ENCODE measurements at places on chromosomes 6 and 20. TPM values are rescaled to one million over a fixed set of nuclear protein-coding genes. Genes with fewer than 3 reads are reported as not detected.

The TMEM244 gene
- not detected for total RNA-seq

The MATN4 gene
- total RNA-seq, result 0.19 TPM

The BTN1A1 gene
- total RNA-seq, result not detected

The TNFRSF6B gene
- 13.6 TPM for total RNA-seq

The TULP4 gene
- 90.2 TPM for total RNA-seq

The MYL9 gene
- 57.0 TPM for total RNA-seq

The RPRD1B gene
- total RNA-seq, result 33.5 TPM

The C6orf52 gene
- total RNA-seq, result not detected

The SESN1 gene
- total RNA-seq, result 54.2 TPM

The LY6G5B gene
- 12.5 TPM for total RNA-seq

The APOM gene
- 5.0 TPM for total RNA-seq

The OGFR gene
- 84.2 TPM for total RNA-seq

The C2 gene
- total RNA-seq, result 43.9 TPM

The LAMA4 gene
- total RNA-seq, result 430 TPM

The ETV7 gene
- total RNA-seq, result 5.9 TPM

The AVP gene
- total RNA-seq, result not detected

The TEAD3 gene
- 8.2 TPM for total RNA-seq

The GINS1 gene
- total RNA-seq, result 0.79 TPM

DNA sequence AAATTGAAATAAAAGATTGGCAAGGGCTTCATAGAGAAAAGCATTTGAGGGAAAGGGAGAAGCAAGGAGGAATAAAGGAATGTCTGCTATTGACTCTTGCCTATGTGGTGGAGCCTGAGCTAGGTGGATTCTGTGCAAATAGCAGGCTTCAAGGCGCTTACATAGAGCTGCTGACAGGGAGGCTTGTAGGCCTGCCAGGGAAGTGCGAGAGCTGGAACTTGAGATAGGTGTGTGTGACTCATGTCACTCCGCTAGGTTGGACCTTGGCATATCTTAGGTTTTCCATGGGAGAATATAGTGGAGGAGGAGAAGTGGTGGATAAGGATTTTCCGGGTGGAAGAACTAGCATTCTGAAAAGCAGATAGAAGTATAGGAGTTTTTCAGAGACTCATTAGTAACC lies 14.0 kb downstream of the SNRNP48 start:
- no peak for DNase-seq

DNA sequence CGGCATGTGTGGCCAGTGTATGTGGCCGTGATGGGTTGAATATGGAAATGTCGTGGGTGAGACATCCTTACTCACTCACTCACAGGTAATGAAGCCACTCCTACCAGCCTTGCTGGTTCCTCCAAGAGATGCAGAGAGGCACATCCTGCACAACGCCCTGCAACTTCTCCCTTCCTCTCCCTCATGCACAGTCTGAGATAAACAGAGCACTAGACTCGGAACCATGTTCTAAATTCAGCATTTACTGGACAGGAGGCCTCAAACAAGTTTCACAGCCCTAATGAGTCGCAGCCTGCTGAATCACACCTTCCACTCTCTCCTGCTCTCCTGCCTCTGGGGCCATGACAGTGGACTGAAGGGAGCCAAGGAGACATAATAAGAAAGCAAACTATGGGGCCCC lies 91.2 kb downstream of the ISM1 start:
- DNase-seq, result no peak

DNA sequence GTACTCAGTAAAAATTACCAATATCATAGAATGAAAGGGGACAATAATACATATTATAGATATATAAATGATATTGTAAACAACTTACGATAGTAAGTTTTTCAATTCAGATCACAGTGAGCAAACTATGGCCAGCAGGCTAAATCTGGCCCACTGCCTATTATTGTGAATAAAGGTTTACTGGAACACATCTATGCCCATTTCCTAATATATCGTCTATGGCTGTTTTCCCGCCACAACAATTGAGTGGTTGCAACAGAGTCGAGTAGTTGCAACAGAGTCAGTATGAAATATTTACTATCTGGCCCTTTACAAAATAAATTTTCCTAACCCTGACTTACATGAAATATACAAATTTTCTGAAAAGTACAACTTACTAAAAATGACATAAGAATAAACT lies 297.3 kb upstream of the KCNQ5 start:
- no peak for DNase-seq

DNA sequence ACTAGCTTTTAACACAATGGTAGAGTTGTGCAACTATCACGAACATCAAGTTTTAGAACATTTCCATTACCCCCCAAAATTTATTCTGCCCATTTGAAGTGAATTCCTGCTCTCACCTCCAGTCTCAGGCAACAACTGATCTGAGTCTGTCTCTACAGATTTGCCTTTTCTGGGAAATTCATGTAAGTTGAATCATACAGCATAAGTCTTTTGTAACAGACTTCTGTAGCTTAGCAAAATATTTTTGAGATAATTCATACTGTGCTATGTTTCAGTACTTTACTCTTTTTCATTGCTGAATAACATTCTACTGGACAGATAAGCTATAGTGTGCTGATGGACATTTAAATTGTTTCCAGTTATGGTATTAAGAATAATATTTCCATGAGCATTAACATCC lies 447.3 kb upstream of the GJE1 start:
- no peak for DNase-seq

- DNase-seq, result no peak
Measured at GRCh38 chr6:77987035-77987384, 334.2 kb downstream of the MEI4 start.

GRCh38 chr6:56684342-56685101 lies 41.8 kb upstream of the DST start:
- DNase-seq, result no peak

DNA sequence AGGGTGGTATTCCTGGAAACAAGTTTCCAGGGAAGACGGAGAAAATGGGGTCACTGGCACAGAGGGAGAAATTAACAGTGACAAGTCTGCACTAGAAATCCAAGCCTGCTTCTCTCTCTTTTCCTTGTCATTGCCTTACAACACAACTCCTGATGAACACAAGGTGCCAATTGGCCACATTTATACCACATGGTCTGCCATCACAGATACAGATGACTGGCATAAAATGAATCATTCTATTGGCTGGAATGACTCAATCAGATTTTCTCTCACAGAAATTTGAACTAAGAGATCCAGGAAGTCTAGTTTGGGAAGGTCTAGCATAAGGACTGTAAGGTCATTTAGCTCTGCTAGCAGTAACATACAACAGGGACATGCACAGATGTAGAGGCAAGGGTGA lies 190.3 kb downstream of the LINC00237 start:
- no peak for DNase-seq

GRCh38 chr20:16395366-16395765 lies 177.9 kb downstream of the KIF16B start:
- DNase-seq, result no peak

- no peak for DNase-seq
Measured at GRCh38 chr6:43800746-43801494, 30.9 kb downstream of the VEGFA start.

GRCh38 chr6:80988286-80988685 lies 764.2 kb downstream of the TENT5A start:
- no peak for DNase-seq

GRCh38 chr20:9286501-9287461 lies 217.9 kb downstream of the PLCB4 start:
- no peak for DNase-seq

GRCh38 chr6:71088166-71088565 lies 131.3 kb upstream of the B3GAT2 start:
- DNase-seq, result no peak

- DNase-seq, result no peak
Measured at GRCh38 chr20:4036351-4036750, 21.0 kb upstream of the RNF24 start.

DNA sequence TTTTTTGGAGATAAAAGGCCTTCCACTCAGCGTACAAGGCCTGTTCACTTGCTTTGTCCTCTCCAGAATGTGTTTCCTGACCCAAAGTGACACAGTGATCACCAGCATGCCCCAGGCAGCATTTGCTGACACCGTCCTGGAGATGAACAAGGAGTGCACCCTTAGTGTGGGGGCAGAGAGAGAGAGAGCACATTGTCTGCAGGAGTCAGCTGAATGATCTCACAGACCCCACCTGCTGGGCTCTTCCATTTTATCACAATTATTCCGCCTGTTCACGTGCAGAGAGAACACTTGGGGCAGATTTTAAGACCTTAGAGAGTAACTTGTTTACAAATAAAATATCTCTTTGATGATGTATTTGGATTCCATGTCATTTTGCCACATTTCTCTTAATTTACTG lies 22.4 kb upstream of the MAS1L start:
- no peak for DNase-seq

GRCh38 chr6:21733311-21733710 lies 139.8 kb downstream of the SOX4 start:
- DNase-seq, result no peak

GRCh38 chr20:15091421-15092037 lies 754.1 kb upstream of the FLRT3 start:
- no peak for DNase-seq

DNA sequence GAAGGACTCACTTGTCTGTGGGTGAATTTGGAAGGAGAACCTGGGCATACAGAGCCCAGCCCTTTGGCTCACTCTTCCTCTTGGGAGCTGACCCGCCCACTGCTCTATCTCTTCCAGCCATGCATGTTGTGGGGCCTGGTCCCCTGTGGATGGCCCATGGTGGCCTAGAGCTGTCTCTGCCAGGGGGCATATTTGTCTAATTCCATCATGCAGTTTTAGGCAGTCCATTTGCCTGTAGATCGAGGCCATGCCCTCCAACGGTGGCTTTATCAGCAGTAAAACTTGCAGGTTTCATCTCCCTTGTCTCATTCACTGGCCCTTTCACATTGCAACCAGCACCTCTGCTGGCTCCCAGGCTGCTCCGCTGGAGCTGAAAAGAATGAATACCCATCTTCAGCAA lies 12.9 kb upstream of the EZR start:
- no peak for DNase-seq

GRCh38 chr20:59825944-59826759 lies 107.3 kb downstream of the SYCP2 start:
- no peak for DNase-seq

DNA sequence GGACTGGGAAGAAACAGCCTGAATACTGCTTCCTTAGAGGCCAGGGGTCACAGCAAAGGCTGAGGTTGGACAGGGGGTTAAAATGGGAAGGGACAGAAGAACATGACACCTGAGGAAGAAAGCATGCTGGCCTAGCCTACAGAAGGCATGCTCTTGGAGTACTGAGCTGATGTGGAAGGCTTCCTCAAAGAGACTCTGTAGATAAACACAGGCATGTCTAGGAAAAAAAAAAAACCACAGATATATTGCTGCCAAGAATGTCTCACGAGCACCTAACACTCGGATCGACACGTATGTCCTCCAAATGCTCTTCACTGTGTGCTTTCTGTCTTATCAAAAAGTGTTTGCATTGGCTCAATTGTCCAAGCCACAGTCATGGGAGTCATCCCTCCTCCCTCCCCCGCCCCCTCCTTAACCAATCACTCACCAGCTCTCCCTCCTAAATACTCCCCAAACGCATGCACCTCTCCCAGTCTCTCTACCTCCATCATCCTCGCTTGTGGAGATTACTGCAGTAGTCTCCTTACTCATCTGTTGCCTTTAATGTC lies 101.1 kb upstream of the LRFN2 start:
- no peak for DNase-seq

- no peak for DNase-seq
Measured at GRCh38 chr20:20201639-20202038, 149.3 kb downstream of the CFAP61 start.

GRCh38 chr6:148465670-148466069 lies 123.0 kb downstream of the SASH1 start:
- no peak for DNase-seq

DNA sequence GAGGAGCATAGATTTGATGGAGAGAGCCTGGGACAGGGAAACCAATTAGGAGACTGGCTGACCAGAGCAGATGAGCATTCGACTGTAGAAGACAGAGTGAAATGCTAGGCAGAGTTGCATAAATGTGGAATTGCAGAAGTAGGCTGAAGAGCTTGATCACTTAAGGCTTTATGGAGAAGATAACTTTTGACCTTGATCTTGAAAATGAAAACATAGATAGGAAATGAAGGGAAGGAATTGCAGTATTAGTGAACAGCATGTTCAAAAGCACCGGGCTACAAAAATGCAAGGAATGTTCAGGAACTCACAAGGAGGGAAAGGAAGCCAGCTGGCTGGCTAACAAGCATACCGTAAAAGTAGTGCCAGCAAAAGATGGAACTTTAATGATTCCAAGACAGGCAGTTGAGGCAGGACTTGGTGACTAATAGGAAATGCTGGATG lies 20.5 kb upstream of the LTV1 start:
- DNase-seq, result no peak

- no peak for DNase-seq
Measured at GRCh38 chr6:18115356-18115755, 7.1 kb downstream of the NHLRC1 start.

- DNase-seq, result no peak
Measured at GRCh38 chr6:100259865-100260264, 204.9 kb downstream of the SIM1 start.

- no peak for DNase-seq
Measured at GRCh38 chr6:36798852-36799251, 40.4 kb downstream of the CPNE5 start.

DNA sequence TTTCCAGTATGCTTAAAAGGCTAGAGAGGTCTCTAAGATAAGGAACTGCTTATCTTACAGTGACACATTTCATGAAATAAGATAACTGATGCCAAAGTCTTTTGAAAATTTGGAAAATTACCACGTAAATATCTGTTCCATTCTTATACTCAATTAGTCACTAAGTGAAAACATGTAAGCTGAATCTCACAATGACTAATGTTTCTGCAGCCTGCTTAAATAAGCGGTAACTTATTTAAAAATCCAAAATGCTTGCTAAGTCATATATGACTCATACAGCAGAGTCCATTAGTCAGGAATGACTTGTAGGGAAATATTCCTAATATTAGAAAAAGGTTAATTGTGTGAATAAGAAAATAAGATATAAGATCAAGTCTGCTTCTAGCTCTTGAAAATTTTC lies 27.8 kb upstream of the LGSN start:
- DNase-seq, result no peak

DNA sequence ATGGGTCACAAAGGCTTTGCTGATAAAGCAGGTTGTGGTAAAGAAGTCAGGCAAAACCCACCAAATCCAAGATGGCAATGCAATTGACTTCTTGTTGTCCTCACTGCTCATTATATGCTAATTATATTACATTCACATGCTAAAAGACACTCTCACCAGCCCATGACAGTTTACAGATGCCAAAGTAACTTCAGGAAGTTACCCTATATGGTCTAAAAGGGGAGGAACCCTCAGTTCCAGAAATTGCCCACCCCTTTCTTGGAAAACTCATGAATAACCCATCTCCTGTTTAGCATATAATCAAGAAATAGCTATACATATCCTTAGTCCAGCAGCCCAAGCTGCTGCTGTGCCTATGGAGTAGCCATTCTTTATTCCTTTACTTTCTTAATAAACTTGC lies 501.1 kb downstream of the MEI4 start:
- DNase-seq, result no peak

DNA sequence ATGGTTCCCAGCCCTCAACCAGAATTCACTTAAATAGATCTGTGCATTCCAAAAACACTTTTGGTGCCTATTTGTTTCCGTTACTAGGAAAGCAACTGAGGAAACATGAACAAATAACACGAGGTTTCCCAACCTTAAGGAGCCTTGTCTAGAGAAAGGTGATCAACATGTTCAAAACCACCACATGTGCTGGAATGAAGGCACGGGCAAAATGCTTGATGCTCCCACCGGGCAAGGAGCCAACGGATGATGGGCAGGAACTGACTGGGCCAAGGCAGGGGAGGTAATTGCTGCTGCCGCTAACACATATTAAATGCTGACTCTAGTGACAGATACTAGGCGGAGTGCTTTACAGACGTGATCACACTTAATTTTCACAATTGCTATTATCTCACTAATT lies 2.5 kb downstream of the MYLK4 start:
- no peak for DNase-seq

GRCh38 chr6:88361298-88361697 lies 195.2 kb upstream of the CNR1 start:
- no peak for DNase-seq
